ENCODE measurements at places on chromosomes 7 and 10.

- H3K36me3 ChIP-seq = no peaks in the 10 kb centered on the region
- H3K27ac ChIP-seq = no peak overlapping the region
- no peak overlapping the region for H3K4me3 ChIP-seq
These were observed 21.2 kb downstream of the ASB15 start for GRCh38 chr7:123622660-123623386.

- H3K4me1 ChIP-seq = no peaks in the 10 kb centered on the region
- no peak for DNase-seq
- no peaks in the 10 kb centered on the region for H3K36me3 ChIP-seq
- no peak overlapping the region for H3K4me3 ChIP-seq
- no peak overlapping the region for H3K27ac ChIP-seq
- H3K27me3 ChIP-seq = no peaks in the 10 kb centered on the region
These were observed 215.0 kb downstream of the USP6NL start for GRCh38 chr10:11396311-11396955.

GRCh38 chr7:41942468-41943093 is 239.7 kb upstream of the INHBA start:
- H3K27ac ChIP-seq = peak overlapping the region; percentile 55
- H3K36me3 ChIP-seq = no peaks in the 10 kb centered on the region
- no peaks in the 10 kb centered on the region for H3K27me3 ChIP-seq
- peak; percentile 90 for DNase-seq
- H3K4me3 ChIP-seq = peak overlapping the region; percentile 23

DNA sequence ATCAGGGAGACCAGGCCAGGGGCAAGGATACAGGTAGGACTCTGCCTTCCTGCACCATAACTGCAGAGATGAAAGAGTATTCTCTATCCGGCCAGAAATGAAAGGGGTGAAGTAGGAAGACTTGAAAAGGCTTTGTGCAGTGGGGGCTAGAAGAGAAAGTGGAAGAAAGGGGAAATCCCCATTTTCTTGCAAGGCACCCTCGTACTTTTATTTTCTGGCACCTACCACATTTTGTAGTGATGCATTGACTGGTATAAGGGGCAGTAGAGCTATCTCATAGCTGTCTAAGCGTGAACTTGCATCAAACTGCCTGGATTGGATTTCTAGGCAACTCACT is 752 bp upstream of the CAMK2G start:
- peaks cover 11% of the 10 kb centered on the region for H3K4me1 ChIP-seq
- no peaks in the 10 kb centered on the region for H3K27me3 ChIP-seq
- no peak for DNase-seq
- peak overlapping the region; percentile 79 for H3K4me3 ChIP-seq

GRCh38 chr7:43915907-43916306 is 9.5 kb upstream of the URGCP start:
- no peak for DNase-seq
- no peaks in the 10 kb centered on the region for H3K36me3 ChIP-seq
- no peaks in the 10 kb centered on the region for H3K4me1 ChIP-seq

- H3K27ac ChIP-seq = no peak overlapping the region
- no peak for DNase-seq
These were observed 536.5 kb upstream of the MGMT start for GRCh38 chr10:128930515-128930914.

GRCh38 chr10:114855776-114856543 is 34.4 kb downstream of the FHIP2A start:
- peak overlapping the region; percentile 94 for H3K27ac ChIP-seq
- H3K4me3 ChIP-seq = peak overlapping the region; percentile 31
- H3K27me3 ChIP-seq = no peaks in the 10 kb centered on the region

DNA sequence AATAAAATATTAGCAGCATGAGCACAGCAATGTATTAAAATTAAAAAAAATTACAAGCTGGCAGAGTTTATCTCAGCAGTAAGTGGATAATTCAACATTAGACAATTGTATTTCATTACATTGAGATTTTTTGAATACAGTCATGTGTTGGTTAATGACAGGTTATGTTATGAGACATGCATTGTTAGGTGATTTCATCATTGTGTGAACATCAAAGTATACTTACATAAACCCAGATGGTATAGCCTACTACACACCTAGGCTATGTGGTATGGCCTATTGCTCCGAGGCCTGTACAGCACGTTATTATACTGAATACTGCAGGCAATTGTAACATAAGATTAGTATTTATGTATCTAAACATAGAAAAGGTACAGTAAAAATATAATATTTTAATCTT is 29.7 kb downstream of the CCDC6 start:
- H3K4me3 ChIP-seq = no peak overlapping the region
- H3K27me3 ChIP-seq = no peaks in the 10 kb centered on the region
- H3K27ac ChIP-seq = no peak overlapping the region
- H3K4me1 ChIP-seq = peaks cover 8% of the 10 kb centered on the region
- H3K36me3 ChIP-seq = no peaks in the 10 kb centered on the region

GRCh38 chr10:113266147-113266546 is 286.7 kb upstream of the HABP2 start:
- H3K4me1 ChIP-seq = peaks cover 2% of the 10 kb centered on the region
- H3K27me3 ChIP-seq = peaks cover 14% of the 10 kb centered on the region
- H3K36me3 ChIP-seq = no peaks in the 10 kb centered on the region

DNA sequence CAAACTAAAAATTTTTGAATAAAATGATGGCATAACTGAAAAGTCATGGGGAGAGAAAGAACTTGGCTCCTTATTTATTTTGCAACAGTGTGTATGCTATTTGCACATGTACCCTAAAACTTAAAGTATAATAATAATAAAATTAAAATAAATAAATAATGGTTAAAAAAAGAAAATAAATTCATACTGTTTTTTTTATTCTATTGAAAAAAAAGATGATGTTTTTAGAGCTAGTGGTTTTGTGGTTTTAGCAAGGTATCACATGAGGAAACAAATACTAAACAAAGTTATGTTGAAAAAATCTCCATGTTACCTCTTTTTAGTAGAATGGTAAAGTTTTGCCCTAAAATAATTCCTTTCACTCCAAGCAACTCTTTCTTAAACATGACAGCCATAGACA is 26.2 kb downstream of the TMEM168 start:
- no peak overlapping the region for H3K4me3 ChIP-seq
- DNase-seq = no peak
- H3K27ac ChIP-seq = no peak overlapping the region
- no peaks in the 10 kb centered on the region for H3K36me3 ChIP-seq

DNA sequence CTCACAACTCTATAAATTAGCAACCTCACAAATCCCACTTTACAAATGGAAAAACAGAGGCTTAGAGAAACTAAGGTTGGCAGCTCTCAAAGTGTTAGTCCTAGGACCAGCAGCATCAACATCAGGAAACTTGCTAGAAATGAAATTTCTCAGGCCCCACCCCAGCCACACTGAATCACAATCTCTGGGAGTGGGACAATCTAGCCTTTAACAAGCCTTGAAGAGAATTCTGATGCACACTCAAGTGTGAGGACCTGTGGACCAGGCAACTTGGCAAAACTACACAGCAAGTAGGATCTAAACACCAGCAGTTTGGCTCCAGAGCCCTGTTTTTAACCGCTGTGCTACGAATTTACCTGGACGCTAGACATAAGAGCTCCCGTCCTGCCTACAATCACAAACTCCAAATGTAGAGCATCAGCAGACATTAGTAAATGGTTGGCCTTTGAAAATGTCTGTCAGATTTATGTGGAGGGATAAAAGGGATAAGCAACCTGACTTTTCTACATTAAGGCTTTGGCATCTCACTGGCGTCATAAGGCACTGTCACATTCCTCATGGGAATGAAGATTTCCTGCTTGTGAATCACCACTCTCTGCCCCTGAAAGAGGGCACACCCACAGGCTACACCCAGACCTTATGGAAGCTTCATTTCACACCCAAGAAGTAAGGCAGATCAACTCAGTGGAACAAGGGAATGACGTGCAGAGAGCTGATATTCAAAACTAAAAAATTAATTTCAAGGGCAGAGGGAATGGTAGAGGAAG is 34.5 kb downstream of the PPP1R3C start:
- no peaks in the 10 kb centered on the region for H3K36me3 ChIP-seq
- peak overlapping the region; percentile 39 for H3K27ac ChIP-seq
- H3K4me3 ChIP-seq = no peak overlapping the region
- peaks cover 19% of the 10 kb centered on the region for H3K4me1 ChIP-seq
